Left hindlimb (tissue), 1 donor: ENCODE measurements at places on chromosomes 7 and 10.

GRCh38 chr10:3496138-3496537, 288.9 kb downstream of the KLF6 start:
- no peak for DNase-seq

- DNase-seq = no peak
These were observed 155.9 kb upstream of the ASAH2 start for GRCh38 chr10:50407076-50407801.

DNA sequence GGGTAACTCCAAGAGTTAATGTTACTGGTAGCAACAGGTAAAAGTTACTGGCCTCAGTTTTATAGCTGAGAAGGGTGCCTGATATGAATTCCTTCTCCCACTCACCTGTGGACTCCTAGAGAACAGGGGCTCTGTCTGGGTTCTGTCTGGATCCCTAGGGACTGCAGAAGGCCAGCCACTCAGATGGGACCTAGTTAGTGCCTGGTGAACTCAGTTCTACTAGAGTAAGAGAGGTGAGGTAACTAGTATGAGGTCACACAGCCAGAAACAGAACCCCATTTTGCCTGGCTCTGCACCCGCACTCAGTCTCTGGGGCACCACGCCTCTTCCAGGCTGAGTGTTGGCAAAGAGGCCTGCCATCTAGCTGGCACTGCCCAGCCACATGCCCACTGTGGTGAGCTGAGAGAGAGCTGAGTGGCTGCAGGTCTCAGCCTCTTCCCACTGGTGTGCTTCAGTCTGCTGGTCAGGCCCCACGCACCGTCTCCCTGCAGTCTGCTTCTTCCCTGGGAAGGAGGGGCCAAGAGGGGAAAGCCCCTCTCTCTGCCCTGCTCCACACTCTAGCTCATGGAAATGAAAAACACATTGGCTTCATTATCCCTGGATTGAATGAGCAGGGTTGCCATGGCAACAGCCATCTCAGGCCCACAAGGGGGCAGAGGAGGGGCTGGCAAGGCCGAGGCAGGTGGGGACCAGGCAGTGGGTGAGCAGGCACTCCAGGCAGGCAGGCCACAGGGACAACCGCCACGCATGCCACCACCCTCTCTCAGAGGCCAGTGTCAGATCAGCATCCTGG, 110.6 kb downstream of the ZMIZ1 start:
- DNase-seq = peak; percentile 56

- no peak for DNase-seq
These were observed 2.6 kb downstream of the TLX1 start for GRCh38 chr10:101133489-101134298.

DNA sequence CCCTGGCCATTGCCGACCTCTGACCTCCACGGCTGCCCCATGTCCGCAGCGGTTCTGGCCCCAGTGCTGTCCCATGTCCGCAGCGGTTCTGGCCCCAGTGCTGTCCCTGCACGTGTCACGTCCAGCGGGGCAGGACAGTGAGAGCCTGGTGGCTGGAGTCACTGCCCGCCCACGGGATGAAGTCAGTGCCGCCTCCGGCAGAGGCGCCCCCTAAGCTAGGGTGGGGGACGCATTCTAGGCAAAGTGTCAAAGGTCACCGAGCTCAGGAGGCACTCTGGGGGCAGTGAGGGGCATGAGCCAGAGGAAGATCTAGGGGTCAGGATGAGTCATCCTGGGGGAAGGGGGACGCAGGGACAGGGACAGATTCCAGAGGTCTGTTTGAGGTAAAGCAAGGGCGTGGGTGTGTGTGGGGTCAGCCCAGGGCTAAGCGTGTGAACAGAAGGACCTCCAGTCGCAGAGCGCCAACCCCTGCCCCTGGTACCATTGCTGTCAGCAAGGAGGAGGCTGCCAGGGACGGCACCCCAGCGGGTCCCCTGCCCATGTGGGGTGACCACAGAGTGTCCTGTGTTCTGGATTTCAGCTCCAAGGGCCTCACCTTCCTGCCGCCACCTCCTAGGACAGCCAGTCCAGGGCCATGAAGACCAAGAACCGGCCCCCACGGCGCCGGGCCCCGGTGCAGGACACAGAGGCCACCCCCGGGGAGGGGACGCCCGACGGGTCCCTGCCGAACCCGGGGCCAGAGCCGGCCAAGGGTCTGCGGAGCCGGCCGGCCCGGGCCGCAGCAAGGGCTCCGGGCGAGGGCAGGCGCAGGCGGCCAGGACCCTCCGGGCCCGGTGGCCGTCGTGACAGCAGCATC, 665 bp downstream of the BHLHA15 start:
- no peak for DNase-seq
